Foreskin melanocyte (primary cell): ENCODE measurements at places on chromosomes 13 and 19.
A peak's percentile ranks its signal among the peaks of the same experiment; 100 is the strongest.

DNA sequence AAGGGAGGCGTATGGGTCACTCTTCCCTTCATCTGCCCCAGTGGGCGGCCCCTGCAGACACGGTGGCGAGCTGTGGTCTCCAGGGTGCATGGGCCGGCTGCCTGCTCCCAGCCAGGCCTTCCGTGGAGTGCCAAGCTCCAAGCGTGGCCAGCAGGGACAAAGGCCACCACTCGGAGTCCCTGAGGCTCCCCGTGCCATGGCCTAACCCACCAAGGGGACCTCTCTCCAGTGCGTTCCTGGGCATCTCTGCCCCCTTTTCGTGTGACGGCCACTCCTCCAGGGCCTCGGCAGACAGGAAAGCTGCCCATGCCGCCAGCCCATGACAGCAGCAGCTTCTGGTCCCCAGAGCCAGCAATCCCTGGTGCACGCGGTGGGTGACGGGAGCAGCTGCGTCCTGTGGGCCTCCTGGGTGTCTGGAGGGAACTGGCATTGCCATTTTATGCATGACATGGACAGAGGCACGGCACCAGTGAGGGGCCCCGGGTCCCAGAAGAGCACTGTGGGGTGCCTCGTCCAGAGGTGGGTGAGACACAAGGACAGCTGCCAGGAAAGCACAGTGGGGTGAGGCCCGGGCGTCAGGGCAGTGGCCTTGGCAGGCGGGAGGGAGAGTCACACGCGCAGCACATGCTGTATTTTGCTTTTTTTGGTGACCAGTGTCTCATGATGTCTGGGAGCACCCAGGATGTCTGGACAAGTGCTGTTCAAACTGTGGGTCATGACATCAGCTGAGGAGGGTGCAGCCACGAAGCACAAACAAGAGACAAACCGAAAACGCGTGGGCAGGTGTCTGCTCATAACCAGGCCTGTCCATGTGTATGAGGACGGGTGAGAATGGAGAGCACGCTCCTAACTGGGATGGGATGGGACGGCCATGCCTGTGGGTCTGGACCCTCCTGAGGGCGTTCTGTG is 32.3 kb downstream of the CEBPG start:
- DNase-seq: no peak

GRCh38 chr19:36257520-36257876 is 42.6 kb downstream of the ZNF146 start:
- no peak for DNase-seq

DNA sequence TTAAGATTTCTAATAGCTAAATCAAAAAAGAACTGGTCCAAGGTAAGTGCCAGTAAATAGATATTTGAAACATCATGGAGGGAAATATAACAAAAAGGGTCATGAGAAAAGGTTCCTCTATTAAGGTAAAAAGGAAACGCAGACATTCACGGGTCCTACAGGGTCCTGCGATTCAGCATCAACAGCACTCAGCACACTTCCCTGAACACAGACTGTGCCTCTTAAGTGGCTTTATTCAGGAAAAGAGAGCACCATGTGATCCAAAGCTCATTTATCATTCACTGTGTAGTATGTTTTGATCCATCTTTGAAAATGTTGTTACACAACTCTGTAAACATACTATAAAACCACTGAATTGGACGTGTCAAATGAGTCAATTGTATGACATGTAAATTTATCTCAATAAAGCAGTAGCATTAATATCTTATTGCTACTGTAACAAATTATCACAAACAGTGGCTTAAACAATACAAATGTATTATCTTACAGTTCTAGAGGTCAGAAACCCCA is 33.7 kb downstream of the CRYL1 start:
- no peak for DNase-seq

DNA sequence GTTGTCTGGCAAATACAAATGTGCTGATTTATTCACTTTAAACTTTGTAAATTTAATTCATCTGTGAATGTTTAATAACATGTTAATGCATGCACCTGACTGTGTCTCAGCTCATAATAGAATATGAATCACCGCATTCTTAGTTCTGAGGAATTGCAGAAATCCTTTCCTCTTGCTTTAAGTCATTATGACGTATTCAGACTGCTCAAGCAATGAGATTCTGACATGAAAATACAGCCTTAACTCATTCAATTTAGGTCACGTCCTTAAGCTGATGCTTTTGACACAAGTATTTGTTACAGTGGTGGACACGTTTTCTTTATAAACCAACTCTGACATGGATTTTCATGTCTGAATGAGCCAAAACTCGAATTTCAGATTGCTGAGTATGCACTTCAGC is 541.0 kb upstream of the KLF12 start:
- peak; percentile 21 for DNase-seq

GRCh38 chr13:58999851-59000250 is 1163.9 kb downstream of the DIAPH3 start:
- DNase-seq: no peak

DNA sequence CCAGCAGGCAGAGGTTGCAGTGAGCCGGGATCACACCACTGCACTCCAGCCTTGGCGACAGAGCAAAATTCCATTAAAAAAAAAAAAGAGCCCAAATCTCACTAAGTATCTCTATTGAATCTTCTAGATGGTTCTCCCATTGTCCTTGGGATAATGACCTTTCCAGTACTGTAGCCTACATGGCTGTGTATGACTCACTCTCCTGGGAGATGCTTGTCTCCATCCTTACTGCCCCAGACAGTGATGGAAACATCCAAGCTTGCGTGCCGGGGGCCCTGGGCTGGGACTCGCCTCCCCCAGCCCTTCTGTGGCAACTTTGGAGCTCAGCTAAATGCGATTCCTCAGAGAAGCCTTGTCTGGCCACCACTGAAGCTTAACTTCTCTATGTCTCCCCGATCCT is 49.7 kb downstream of the NWD1 start:
- DNase-seq: no peak

DNA sequence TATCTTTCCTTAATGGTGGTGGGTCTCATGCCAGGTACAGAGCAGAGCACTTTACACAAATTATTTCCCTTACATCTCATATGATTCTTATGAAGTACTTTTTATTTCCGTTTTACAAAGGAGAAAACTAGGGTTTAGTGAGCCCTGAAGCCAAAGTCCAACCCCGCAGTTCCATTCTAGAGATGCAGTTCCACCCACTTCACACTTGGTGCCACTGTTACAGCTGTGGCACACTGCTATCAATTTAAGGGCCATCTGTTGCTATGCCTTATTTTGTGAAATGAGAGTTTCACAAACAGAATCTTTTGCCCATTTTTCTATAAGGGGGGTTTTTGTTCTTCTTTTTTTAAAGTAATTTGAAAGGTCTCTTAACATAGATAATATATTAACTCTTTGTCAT is 12.9 kb downstream of the MIPEP start:
- peak; percentile 16 for DNase-seq

GRCh38 chr19:35882114-35882832 is 13.9 kb downstream of the APLP1 start:
- peak; percentile 53 for DNase-seq

GRCh38 chr13:40987606-40988280 is 31.4 kb downstream of the ELF1 start:
- no peak for DNase-seq

DNA sequence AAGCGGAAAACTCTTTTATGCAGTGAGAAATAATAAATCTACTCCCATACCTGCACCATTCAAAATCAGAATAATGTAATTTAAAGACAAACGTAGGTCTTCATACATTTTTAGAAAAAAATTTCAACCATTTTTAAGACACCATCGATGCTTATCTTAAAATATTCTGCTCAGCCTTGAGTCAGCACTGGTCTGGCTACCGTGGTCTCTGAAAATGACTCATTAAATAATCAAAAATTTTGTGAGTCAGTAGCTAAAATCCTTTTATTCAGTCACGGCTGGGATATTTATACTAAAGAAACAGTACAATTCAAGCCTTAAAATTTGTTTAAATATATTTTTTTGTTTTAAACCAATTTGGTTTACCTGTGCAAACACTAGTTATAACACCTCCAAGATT is 2862.8 kb upstream of the PCDH20 start:
- DNase-seq: no peak

DNA sequence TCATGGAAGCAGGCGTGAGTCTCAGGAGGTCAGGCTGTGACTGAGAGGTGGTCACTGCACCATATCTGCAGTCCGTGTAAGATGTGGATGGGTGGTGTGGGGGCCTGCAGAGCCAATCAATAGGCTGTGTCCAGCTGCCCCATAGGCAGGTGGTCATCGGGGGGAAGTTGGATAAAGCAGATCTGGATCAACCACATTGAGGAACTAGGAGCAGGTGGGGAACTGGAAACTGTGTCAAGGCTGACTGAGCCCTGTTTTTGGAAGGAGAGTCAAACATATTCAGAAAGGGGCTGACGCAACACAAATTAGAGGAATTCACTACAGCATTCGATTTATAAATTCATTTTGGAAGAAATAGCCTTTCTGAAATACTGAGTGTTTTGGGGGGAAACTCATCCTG is 15.0 kb downstream of the CLEC4M start:
- DNase-seq: no peak

- peak; percentile 38 for DNase-seq
Measured at GRCh38 chr19:35757231-35757748, 461 bp upstream of the HSPB6 start.

GRCh38 chr19:47176071-47176626 is 45.5 kb downstream of the SAE1 start:
- DNase-seq: no peak

DNA sequence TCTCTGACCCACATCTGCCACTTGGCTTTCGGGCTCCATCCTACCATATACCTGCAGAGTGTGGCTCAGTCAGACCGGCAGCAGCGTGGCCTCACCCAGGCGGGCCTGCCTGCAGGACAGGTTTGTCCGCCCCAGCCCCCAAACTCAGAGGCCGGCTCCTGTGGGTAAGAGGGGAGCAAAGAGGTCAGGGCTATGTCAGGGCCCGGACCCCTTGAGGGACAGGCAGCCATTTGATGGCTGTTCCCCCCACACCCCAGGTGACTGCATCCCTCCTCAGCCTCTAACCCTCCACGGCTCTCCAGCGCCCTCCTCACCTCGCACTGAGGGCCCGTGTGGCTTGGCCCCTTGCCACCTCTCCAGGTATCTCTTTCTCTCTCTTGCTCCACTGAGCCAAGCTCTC is 12.3 kb upstream of the ZBTB32 start:
- DNase-seq: no peak

GRCh38 chr13:45615501-45616101 is at the start of gene ERICH6B:
Gene ERICH6B (minus strand): TSS chr13:45615739. CDS start chr13:45597005, 18,734 bp downstream.
- DNase-seq: peak; percentile 85

- DNase-seq: no peak
Measured at GRCh38 chr19:6058518-6059201, 51.6 kb downstream of the RFX2 start.

DNA sequence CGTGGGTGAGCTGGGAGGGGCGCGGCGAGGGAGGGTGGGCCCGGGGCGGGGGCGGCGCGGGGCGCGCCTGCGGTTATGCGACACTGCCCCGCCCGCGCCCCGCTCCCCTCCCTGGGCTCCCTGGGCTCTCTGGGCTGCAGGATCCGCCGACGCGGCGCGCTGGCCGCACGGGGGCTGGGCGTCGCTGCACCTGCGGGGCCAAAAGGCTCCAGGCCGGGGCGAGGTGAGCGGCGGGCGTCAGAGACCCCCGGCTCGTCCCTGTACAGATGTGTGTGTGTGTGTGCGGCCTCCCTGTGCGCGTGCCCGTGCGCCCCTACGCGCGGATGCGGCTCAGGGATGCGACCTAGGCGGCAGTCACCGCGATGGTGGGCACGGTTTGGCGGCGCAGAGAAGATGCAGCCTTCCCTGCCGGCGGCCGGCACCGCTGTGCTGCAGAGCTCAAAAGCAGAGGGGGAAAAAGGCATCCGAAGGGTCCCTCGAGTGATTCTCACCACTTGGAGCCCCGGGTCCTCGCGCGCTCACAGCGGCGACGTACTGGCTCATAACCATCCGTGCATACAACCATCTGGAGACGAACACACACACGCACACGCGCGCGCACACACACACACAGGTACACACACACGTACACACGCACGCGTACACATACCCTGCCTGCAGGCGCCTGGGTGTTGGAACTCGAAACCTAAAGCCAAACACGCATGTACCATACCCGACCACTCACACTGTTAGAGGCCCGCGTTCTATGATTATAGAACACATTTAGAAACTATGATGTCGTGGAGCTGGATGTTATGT is 709 bp downstream of the ATP8A2 start:
- DNase-seq: no peak

- no peak for DNase-seq
Measured at GRCh38 chr13:35472323-35472881, 4.1 kb downstream of the MAB21L1 start.

GRCh38 chr13:110479648-110480047 is 81.9 kb downstream of the RAB20 start:
- no peak for DNase-seq

DNA sequence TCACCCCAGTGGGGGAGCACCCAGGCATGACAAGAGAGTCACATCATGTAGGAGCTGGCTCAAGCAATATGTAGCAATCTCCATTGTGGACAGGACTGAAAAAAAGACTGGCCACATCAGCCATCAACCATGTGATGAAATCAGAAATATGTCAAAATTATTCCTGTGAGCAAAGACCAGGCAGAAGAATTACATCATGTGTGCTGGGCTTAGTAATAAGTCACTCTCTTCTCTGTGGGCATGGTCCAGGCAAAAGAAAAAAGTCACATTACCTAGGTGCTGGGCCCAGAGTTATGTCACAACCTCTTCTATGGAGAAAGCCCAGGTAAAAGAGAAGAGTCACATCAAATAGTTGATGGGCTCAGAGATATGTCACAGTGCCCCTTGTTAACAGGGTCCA is 28.3 kb upstream of the ZNF729 start:
- DNase-seq: no peak

DNA sequence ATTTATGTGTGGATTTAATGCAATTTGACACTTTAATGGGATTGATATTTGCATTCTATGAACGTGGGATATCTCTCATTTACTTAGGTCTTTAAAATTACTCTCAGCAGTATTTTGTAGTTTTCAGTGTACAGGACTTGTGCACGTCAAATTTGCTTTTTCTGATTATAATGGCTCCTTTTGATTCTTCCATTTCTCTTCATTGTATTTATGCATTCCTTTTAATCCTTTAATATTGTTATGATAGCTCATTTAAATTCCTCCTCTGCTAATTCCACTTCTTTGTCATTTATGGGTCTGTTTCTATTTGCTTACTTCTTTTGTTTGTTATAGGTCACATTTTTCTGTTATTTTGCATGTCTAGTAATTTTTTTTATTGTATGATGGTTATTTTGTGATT is 226.6 kb downstream of the ATP8A2 start:
- DNase-seq: no peak

GRCh38 chr13:107811233-107812013 is 403.9 kb downstream of the LIG4 start:
- DNase-seq: no peak
